ENCODE measurements at places on chromosomes 1 and 21.
A peak's percentile ranks its signal among the peaks of the same experiment; 100 is the strongest.

DNA sequence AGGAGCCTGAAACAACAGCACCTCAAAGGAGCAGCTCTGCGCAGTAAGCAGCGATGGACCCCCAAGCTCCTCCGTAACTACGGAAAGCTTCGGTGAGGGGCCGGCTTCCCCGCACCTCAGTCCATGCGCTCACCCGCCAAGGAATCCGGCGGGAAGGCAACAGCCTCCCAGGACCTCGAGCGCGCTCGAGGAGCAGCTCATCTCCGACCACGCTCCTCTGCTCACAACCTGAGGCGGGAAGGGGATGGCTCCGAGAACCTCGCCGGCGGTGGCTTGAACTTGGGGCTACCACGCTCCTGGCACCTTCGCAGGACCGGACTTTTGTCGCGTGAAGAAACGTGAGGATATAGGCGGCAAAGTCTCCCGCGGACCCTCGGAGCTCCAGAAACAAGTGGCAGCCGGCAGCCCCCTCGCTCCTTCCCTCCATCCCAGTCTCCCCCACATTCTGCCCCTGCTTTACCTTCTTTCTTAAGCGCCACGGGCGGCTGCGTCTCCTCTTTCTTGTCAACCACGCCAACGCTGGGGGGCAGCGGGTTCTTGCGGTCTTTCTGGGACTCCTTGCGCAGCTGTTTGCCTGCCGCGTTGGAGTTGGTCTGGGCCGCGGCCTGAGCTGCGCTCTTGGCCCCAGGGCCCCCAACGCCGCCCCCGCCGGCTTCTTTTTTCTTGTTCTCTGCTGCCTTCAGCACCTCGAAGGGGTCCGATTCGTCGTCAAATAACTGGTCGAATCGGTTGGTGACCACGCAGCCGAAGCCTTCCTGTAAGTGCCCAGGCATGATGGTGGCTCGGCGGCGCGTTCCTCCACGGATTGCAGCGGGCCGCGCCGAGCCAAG lies 459 bp downstream of the SERBP1 start:
- peak; percentile 12 for DNase-seq

DNA sequence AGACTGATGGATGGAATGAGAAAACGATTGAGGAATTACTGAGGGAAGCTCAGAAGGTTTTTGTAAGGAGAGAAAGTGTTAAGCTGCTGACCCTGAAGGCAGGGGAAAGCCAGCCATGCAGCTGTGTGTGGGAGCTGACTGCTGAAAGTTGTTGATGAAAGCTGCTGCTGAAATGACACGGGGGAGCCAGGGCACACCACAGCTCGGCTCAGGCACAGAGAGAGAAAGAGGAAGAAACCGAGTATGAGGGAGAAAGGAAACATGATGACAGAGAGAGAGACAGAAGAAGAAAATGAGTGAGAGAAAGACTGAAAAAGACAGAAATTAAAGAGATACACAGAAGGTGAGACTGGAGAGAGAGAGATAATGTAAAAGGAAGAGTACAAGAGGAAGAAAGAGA lies 115.5 kb downstream of the LRRC53 start:
- DNase-seq = no peak

GRCh38 chr1:163813251-163813650 lies 491.5 kb downstream of the NUF2 start:
- DNase-seq = no peak

GRCh38 chr1:206821493-206821892 lies 43.9 kb upstream of the IL20 start:
- DNase-seq = no peak

- no peak for DNase-seq
Measured at GRCh38 chr1:21614419-21615115, 54.6 kb downstream of the RAP1GAP start.

GRCh38 chr21:32193098-32193465 lies 85.8 kb downstream of the MIS18A start:
- DNase-seq = no peak

DNA sequence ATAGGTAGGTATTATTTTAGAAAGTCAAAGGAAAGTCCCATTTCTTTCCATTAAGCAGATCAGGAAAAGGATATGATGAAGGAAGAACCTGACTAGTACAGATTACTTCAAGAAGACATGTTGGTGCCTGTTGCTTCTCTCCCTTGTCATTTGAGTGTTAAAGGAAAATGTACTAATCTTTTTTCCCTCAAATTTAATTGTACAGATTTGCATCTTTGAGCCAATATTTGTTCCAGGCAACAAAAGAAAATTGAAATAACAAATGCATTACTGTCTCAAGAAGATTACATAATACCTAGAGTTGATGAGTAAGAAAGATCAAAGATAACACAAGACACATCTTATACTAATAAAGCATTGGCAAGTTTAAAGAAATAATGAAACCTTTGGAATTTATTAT lies 566.9 kb upstream of the ZP4 start:
- DNase-seq = no peak

- no peak for DNase-seq
Measured at GRCh38 chr1:65026235-65026634, 59.9 kb upstream of the JAK1 start.

GRCh38 chr1:165408518-165408917 lies 36.4 kb downstream of the RXRG start:
- DNase-seq = no peak

GRCh38 chr1:48588061-48588460 lies 116.1 kb upstream of the SPATA6 start:
- DNase-seq = no peak

DNA sequence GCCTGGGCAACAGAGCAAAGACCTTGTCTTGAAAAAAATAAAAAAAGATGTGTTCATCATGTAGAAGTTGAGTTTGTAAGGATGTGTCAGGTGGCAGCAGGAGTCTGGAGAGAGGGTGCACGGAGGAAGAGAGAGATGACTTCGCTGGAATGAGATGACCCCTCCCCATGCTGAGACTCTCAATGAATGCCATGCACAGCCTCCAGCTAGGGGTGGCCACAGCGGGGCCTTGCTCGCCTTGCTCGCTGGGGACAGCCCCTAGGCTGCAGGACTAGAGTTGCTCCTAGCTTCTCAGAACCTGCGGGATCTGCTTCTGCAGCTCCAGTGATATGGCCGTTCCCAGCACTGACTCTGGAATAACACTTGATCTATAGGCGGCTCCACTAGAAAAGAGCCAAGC lies 6.6 kb upstream of the C2CD2 start:
- DNase-seq = no peak

GRCh38 chr1:109719337-109719837 lies 7.3 kb downstream of the GSTM5 start:
- no peak for DNase-seq

DNA sequence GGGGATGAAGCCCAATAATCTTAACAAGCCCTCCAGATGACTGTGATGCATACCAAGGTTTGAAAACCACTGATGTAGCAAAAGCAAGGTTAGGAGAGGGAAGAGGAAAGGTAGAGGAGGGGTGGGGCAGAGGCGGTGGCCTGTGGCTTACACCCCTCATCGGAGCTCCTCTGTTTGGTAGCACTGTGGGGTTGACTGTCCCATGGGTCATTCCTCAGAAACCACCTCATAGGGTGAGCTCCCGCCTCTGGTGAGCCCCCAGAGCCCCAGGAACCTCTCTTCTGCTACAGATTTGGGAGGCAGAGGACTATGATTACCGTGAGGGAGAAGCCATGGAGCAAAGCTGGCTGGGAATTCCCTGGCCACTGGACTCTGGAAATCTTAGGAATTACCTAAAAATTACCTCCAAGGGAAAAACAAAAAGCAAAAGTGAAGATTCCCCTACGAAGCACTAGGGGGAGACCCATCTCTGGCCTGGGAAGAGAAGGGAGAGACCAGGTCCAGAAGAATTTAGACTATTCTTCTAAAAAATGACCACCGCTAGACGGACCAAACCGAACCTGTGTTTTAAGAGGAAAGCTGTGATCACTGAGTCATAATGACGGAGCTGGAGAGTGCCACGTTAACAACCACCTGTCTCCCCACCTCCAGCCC lies 1.5 kb upstream of the RASSF5 start:
- no peak for DNase-seq

DNA sequence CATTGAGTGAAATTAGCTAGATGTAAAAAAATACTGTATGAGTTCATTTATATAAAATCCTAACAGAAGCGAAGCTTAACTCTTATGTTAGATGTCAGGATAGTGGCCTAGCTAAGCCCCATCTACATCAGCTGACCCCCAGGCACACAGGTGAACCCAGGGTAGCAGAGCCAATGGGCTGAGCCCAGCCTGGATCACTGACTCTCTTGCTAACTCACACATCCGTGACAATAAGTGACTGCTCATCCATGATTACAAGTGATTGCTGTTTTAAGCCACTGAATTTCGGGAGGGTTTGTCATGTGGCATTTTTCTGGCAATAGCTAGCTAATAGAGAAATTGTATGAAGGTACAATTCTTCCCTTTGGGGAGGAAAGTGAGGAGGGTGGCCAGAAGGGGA lies 55.2 kb upstream of the COG2 start:
- DNase-seq = no peak

DNA sequence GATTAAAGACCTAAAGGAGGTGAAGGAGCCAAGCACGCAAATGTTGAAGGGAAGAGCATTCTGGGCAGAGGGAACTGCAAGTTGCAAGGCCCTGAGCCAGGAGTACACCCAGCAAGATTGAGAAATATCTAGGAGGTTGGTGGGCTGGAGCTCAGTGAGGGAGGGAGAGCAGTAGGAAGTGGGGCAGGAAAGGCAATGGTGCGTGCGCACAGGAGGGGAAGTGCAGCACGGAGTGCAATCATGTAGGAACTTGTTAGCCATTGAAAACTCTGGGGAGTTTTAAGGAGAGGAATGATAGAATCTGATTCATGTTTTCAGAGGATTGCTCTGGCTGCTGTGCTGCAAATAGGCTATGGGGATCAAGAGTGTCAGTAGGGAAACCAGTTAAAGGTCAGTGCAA lies 13.2 kb upstream of the IGSF3 start:
- DNase-seq = no peak

DNA sequence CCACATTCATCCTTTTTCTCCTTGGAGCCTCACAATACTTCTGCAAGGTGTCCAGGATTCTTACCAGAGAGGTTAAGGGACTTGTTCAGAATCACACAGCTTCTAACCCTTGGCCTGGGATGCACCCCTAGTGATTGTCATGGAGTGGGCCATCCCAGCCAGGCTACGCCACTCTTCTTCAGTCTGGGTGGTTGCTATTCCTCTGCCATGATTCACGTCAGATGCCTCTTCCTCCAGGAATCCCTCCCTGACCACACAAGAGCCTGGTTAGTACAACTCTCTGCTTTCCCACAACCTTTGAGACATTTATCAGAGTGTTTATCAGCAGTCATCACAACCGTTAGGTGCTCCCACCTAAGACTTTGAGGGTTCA lies 121.8 kb downstream of the EPHB2 start:
- no peak for DNase-seq

DNA sequence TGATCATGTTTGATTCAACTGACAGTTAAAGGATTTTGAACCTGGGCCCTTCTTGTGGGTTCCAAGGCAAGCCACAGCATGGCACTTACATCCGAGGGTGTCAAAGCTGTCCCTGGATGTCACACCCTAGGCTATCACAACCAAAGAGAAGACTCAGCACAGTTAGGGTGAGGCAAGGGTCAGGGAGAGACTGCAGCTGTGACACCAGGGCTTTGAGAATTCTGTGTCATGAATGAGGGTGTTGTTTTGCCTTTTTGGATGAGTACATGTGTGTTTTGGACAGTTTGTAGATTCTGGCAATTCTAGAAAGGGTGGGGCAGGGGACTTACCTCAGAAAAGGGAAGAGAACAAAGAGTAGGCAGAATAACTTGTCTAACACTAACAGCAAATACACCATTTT lies 37.8 kb upstream of the ZNF326 start:
- DNase-seq = no peak

DNA sequence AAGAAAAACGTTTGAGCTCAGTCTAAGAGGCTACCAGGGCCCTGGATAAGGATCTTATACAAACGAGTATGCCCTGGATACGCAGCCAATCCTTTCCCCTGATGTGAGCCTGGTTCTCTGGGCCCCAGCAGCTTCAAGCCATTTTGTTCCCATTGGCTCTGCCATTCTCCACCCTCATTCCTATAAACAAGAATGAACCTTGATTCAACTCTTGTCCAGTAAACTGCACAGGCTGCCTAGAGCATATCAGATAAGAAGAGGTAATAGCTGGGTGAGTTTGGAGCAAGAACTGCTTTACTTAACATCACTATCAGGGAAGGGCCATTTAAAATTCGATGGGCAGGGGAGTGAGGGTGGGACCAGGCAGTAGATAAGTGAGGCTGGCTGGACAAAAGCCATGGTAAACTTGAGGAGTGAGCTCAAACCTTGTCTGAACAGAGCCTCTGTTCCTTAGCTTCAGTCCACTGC lies 11.3 kb downstream of the BTG2 start:
- DNase-seq = no peak

- DNase-seq = no peak
Measured at GRCh38 chr1:13661539-13661938, 38.4 kb upstream of the PRDM2 start.

- no peak for DNase-seq
Measured at GRCh38 chr1:24364975-24365678, 46.0 kb downstream of the GRHL3 start.

GRCh38 chr1:228366062-228366865 lies 40.4 kb downstream of the TRIM11 start:
- DNase-seq = no peak

GRCh38 chr21:45932922-45933502 lies 48.6 kb upstream of the COL6A1 start:
- no peak for DNase-seq

- DNase-seq = no peak
Measured at GRCh38 chr1:37999430-38000232, 5.7 kb downstream of the FHL3 start.

- no peak for DNase-seq
Measured at GRCh38 chr1:111289371-111289770, 1.3 kb upstream of the CHIA start.

DNA sequence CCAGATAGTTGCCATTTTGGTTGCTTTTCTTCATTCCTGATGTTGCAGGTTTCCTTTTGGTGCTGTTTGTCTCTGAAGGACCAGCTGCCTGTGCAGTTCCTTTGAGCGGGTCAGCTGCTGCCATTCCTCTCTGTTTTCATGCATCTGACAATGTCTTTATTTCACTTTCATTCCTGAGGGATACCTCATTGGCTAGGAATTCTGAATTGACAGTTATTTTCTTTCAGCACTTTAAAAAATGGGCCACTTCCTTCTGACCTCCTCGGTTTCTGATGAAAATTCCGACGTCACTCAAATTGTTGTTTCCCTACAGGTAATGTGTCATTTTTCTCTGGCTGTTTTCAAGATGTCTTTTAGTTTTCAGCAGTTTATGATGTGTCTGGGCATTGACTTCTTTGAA lies 24.8 kb downstream of the CCSAP start:
- DNase-seq = no peak

DNA sequence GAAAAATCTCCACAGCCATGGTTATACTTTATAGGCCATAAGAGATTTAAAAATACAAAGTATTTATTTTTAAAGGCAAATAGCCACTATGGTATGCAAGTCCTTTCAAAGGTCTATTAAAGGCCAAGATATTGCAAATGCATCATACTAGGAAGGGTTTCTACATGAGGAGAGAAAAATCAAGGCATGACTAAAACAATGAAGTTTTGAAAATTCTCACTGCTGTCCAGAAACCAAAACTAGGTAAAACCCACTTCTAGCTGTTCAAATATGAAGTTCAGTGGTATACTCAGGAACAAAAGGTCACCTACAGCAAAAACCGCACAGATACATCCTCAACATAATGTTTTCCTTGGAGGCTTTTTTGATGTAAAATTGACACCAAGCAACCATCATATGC lies 75.0 kb downstream of the EPS15 start:
- DNase-seq = no peak
